Thoracic aorta (tissue), 2 donors: ENCODE measurements at places on chromosomes 3 and 15.

- DNase-seq = no peak
Observed at GRCh38 chr3:78781351-78781750, 986.4 kb downstream of the ROBO1 start.

- DNase-seq = no peak
Observed at GRCh38 chr3:171123915-171124314, 97.4 kb upstream of the SLC2A2 start.

GRCh38 chr3:36991147-36991546 lies 1.8 kb downstream of the EPM2AIP1 start:
- DNase-seq = no peak

DNA sequence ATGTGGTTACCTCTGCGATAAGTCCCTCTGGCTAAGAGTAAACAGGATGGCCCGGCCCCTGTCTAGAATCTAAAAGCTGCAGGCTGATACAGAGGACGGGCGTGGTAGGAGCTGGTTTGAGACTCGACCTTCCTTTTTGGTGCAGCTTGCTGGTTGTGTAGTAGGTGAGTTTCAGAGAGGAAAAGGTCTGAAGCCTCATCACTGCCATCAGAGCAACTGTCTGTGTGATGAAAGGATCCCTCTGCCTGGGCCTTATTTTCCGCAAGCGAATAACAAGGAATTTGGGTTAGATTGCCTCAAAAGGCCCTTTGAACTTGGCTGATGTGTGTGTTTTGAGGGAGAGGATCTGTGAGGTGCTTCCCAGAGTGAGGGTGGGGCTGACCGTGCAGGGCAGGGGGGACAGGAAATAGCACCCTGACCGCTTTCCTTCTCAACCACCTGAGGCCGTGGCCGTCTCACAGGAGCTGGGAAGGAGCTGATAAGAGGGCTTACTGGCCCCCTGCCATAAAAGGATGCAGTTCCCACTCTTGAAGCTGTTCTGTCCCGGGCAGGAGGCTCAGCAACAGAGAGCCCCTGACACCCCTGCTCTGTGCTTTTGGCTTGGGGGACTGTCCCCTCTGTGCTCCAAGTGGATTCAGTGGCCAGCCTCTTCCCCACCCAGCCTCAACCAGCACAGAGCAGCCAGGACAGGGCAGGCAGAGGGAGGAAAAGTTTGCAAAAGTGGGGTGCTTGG lies 45.6 kb upstream of the TFRC start:
- no peak for DNase-seq

GRCh38 chr3:44343421-44343820 lies 4.9 kb downstream of the TCAIM start:
- no peak for DNase-seq

- no peak for DNase-seq
Observed at GRCh38 chr3:4302747-4303146, 422 bp upstream of the SETMAR start.

GRCh38 chr3:35383216-35383615 lies 256.1 kb upstream of the ARPP21 start:
- no peak for DNase-seq
